ENCODE measurements at places on chromosomes 3 and 15.
A peak's percentile ranks its signal among the peaks of the same experiment; 100 is the strongest.

DNA sequence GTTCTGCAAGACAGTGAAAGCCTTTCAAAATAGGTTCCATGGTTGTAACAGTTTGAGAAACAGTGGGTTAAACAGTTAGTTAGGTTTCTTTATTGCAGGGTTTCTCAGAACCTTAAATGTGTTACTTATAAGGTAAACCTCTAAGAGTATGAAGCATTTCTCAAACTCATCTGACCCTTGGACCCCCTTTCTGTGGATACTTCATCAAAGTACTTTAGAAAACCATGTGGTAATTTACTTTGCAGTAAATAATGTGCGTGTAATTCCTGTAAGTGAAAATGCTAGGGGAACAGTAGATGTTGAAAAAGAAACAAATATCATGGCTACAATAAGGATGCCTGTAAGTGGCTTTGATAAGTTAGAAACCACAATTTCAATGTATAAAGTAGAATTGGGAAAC lies 354.6 kb upstream of the RARB start:
- DNase-seq, result no peak

- no peak for DNase-seq
These were observed 34.0 kb downstream of the SENP5 start for GRCh38 chr3:196901768-196902167.

- DNase-seq, result no peak
These were observed 50.0 kb downstream of the AMOTL2 start for GRCh38 chr3:134323966-134324962.

GRCh38 chr3:142240708-142241107 lies 15.3 kb upstream of the GK5 start:
- no peak for DNase-seq

- DNase-seq, result no peak
These were observed 267.3 kb downstream of the RORA start for GRCh38 chr15:60961541-60962485.

- DNase-seq, result no peak
These were observed 315.0 kb upstream of the STAC start for GRCh38 chr3:36065321-36065720.

- DNase-seq, result peak; percentile 18
These were observed 91.6 kb downstream of the CACNA2D3 start for GRCh38 chr3:54213907-54214306.

- peak; percentile 51 for DNase-seq
These were observed 5.3 kb downstream of the DVL3 start for GRCh38 chr3:184160456-184160855.

- DNase-seq, result no peak
These were observed 48.2 kb upstream of the SLC9A9 start for GRCh38 chr3:143896486-143896885.

All from fibroblast of pulmonary artery (primary cell).